ENCODE measurements at places on chromosomes 1 and 21.

- DNase-seq = no peak
Measured at GRCh38 chr1:99004254-99004860, 304 bp downstream of the PLPPR5 start.

GRCh38 chr1:62349470-62350233 lies 30.4 kb upstream of the KANK4 start:
- DNase-seq = no peak

GRCh38 chr1:34361781-34362357 lies 185.2 kb downstream of the C1orf94 start:
- no peak for DNase-seq

GRCh38 chr1:18440385-18441226 lies 40.1 kb upstream of the KLHDC7A start:
- DNase-seq = no peak

DNA sequence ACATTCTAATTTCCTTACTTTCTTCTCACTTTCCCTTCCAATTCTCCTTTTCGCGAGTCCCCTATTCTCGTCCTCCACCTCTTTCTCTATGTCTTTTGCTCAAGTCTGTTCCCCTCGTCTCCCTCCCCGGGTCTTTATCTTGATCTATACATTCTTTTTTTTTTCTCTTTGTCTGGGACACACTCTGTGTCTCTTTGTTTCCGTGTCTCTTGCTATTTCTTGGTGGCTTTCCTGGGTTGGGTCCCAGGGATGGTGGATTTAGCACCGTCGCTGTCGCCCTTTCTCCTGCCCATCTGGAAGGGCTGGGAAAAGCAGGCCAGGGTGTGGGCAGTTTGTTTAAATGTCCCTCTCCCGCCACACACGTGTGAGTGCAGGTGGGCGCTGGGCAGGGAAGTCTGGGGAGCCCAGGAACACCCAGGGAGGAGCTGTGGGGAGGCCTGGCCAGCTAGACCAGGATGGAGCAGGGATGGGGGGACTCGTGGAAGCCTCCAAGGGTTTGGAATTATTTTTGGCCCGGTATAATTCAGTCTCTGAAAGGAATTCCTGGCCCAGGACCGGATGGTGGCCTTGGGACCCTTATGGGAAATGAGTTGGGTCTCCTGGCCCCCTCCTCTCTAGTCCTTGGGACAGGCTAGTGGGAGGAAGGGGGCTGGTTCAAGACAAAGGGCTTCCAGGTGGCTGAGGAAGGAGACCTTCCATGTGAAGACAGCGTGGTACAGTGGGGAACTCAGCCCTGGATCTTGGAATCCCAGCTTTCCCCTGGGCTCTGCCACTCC lies 9.5 kb upstream of the ID3 start:
- no peak for DNase-seq

DNA sequence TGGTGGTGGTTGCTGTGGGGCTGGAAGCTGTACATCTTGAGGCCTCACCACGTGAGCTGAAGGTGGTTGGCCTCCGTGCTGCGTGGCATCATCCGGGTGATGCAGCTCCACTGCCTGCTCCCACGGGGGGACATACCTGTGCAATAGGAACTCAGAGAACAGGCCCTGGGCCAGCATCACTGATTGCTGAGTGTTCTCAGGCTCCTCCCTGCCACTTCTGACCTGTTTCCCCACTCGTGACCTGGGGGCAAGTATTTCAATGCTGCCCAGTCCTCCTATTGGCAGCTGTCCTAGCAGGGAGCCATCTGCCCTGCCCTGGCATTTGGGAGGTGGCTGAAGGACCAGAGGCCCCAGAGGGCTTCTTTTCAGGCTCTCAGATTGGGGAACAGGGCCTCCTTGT lies 26.1 kb downstream of the PTPRF start:
- no peak for DNase-seq

- no peak for DNase-seq
Measured at GRCh38 chr1:10502206-10502605, 27.5 kb downstream of the PEX14 start.

DNA sequence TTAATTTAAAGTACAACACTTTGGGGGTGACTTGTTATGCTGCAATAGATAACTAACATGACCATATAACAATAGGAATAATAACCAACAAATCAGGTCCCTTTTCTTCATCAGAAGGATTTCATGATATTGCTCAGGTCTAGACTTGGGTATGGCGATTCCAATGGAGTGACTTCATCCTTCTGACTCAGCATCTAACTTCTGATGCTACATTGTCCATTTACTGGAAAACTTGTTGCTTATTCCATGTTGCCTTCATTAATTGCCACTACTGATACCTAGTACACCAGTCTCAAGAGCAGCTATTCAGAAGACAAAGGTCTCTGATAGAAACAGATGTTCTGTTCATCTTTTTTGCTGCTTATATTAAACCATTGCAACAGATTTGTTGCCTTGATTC lies 324.3 kb downstream of the TGFB2 start:
- no peak for DNase-seq

- no peak for DNase-seq
Measured at GRCh38 chr1:64030411-64030810, 173.0 kb upstream of the UBE2U start.

DNA sequence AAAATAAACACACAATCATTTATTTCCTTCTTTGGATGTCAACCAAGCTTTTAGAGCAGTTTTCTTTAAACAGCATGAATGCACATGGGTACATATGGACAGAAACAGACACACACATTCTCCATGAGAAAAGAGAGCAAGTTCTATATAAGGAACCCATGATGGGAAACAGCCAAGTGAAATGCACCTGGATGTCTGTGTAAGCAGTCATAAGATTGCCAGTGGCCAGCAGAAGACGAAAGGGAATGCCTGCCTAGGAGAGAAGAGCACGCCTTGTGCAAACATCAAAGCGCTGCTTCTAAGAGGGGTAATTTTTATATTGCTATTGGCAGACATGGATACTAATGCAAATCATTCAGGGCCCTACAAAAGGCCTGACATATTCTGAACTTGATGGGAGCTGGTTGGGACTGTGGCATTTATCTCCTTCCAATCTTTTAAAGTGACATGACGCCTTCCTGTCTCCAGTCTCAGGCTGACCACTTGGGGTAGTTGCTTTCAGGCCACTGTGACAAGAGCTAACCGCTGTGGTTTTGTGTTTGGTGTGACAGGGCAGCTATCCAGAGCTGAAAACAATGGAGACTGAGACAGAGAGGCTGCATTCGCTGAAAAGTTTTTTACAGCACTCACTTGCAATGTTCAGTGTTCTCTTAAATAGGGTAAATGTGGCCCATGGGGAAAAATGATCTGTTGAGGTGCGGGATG lies 75.0 kb upstream of the DPT start:
- DNase-seq = no peak

- no peak for DNase-seq
Measured at GRCh38 chr1:238419209-238419608, 528.5 kb upstream of the ZP4 start.

GRCh38 chr1:215888159-215888558 lies 321.1 kb downstream of the KCTD3 start:
- DNase-seq = no peak

DNA sequence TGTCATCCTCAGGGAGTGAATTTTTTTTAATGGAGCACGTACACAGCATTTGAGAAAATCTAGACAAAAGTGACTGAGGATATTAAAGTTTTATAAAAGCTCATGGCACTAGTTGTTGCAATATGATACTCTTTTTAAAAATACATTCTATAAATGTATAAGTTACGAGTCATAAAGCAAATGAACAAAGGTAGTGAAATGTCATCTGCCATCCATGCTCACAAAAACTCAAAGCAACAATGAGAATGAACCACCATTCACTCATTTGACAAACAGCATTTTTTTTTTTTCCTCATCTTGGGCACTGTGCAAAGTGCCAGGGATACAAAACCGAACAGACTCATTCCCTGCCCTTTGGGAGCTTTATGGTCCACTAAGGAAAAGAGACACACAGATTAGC lies 38.7 kb downstream of the GPR137B start:
- no peak for DNase-seq

GRCh38 chr1:97145321-97145956 lies 423.9 kb downstream of the PTBP2 start:
- DNase-seq = no peak

DNA sequence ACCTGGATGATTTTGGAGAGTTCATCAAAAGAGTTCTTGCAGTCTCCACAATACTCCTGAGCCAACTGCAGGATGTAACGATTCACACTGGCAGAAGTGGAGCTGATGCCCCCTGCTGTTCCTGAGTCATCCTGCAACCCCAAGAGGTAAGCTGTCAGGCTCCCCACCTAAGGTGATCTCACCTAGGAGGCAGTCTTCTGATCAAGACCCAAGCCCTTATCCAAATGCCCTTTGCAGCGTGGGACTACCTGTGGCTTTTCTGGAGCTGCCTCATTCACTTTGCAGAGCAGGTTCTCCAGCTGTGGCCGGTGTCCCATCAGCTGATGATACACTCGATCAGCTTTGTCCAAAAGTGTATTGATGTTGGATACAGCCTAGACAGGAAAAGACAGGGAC lies 96.4 kb downstream of the UBR4 start:
- DNase-seq = no peak

DNA sequence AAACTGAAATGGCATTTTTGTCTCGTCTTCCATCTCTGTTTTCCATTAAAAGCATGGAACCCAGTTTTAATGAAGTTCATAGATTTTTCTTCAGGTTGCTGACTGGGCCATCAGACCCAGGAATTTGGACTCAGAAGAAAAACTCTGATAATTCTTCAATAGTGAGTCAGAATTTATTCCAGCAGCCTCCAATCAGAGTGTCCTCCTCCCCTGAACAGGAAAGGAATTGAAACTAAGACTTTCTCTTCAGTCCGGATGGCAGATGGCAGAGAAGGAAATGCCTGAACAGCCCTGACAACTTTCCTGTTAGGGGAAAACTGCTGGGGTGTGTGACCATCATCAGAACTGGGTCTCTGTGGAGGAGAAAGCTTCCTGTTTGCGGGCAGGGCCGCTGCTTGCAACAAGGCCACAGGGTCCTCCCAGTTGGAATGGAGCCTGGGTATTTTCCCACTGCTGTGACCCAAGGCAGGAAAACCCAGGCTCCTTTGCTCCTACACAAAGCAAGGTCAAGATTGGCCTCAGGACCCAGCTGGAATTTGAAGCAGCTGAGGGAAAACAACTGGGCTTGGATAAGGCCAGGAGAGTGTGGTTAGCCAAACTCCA lies 20.7 kb downstream of the CD34 start:
- DNase-seq = no peak

DNA sequence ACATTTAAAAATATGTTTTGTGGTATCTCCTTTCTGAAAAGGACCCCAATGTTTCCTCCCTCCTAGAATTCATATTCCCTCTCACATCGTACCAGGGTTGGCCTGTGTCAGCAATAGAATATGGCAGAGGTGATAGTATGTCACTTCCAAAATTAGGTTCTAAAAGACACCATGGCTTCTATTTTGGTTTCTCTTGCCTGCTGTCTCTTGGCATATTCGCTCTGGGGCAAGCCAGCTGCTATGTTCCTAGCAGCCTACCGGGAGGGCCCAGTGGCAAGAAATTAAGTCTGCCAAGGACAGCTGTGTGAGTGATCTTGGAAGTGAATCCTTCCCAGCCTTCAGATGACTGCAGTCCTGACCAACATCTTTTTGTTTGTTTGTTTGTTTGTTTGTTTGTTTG lies 92.9 kb upstream of the PPM1J start:
- no peak for DNase-seq

GRCh38 chr1:6360117-6360496 lies 33.5 kb downstream of the ACOT7 start:
- DNase-seq = no peak

GRCh38 chr1:7642781-7643529 lies 128.1 kb upstream of the VAMP3 start:
- DNase-seq = no peak

- DNase-seq = no peak
Measured at GRCh38 chr1:84940481-84940880, 47.5 kb upstream of the LPAR3 start.

- DNase-seq = no peak
Measured at GRCh38 chr1:202505356-202505755, 156.9 kb downstream of the PPP1R12B start.

DNA sequence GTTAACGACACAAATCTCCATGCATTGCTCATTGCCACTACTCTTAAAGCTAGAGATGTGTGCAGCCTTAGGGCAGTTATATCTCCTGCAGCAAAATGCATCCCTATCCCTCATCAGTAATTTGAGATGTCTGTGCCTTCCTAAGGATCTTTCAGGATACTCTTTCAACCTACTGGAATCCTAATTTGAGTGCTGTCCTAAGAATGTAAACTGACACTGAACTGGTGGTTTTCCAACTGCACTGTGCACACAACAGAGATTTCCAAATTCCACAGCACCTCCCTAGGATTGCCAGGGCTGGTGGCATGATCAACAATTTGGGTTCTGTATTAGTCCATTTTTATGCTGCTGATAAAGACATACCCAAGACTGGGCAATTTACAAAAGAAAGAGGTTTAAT lies 193.9 kb downstream of the LTN1 start:
- no peak for DNase-seq

DNA sequence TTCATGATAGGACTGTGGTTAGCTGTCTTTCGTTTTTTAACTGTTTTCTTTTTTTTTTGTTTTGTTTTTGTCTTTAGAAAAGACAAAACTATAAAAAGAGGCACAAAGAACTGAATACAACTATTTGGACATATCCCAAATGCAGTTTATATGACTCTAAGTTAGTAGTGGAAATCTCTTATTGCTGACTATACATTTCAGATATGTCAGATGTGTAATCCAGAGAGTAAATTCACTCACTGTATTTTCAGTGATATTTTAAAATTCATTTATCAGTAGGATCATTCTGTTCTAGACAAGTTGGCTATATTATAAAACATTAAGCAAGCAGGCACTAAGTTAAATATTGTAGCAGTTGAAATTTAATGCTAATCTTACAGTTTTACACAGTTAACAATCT lies 5.7 kb downstream of the RAP1A start:
- DNase-seq = no peak

DNA sequence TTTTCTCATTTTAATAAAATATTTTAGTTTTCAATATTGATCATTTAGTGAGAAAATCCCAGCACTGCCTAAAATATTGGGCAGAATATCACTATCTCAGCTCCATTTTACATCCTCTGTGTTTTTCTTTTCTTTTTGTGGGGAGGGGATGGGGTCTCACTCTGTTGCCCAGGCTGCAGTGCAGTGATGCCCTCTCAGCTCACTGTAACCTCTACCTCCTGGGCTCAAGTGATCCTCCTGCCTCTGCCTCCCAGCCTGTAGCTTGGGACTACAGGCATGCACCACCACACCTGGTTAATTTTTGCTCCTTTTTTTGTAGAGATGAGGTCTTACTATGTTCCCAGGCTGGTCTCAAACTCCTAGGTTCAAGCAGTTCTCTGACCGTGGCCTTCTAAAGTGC lies 76.1 kb downstream of the SLC25A24 start:
- no peak for DNase-seq

DNA sequence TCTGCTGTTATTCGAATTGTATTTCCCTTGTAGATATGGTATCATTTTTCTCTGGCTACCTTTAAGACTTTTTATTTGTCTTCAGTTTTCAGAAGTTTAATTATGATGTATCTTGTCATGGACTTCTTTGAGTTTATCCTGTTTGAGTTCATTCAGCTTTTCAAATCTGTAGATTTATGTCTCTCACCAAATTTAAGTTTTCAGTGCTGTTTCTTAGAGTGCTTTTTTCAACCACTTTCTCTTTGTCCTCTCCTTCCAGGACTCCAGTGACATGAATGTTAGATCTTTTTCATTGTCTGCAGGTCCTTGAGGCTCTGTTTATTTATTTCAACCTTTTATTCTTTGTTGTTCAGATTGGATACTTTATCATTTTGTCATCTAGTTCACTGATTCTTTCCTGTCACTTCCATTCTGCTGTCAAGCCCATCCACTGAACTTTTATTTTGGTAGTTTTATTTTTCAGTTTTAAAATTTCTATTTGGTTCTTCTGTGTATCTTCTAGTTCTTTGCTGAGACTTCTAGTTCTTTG lies 11.4 kb downstream of the RAB4A start:
- no peak for DNase-seq

GRCh38 chr1:244968881-244969280 lies 104.5 kb upstream of the HNRNPU start:
- no peak for DNase-seq

Data from stimulated activated CD8-positive, alpha-beta memory T cell treated with anti-CD3 and anti-CD28 coated beads, Interleukin-15, amount 100 ng/mL, for 4 hours (primary cell).